ENCODE measurements at places on chromosomes 3 and 15.

GRCh38 chr3:643376-643775 is 446.8 kb downstream of the CHL1 start:
- no peak for DNase-seq

- DNase-seq: no peak
These were observed 139.8 kb downstream of the XXYLT1 start for GRCh38 chr3:195131176-195131575.

- no peak for DNase-seq
These were observed 87.2 kb downstream of the SLCO3A1 start for GRCh38 chr15:91940496-91941381.

DNA sequence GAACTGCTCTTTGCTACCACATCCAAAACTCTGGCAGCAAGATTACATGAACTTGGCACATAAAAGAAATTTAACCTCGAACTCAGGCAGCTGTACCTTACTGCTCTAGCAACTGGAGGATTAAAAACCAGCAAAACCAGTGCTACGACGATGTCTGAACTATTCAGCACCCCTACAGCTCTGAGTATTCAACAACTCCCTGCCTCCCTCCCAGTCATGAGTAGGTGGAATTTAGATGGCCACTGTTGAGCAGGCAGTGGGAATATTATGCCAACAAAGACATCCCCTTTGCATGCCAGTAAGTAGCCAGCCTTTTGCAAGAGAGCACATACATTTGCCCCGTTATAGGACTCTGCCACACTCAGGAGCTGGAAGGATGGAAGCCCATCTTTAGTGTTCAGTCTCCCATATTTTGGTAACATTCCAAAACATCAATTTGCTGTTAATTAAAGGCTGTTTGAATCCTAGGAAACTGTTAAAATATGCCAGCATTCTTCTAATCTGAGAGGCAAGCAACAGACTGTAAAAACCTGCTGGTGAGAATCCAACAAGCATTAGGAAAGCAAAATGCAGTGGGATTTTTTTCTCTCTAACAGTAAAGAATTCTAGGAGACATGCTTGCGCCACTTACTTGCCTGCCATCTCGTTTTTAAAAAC is 85.4 kb downstream of the ZNF385D start:
- no peak for DNase-seq

GRCh38 chr3:197734667-197735318 is 1.9 kb downstream of the RUBCN start:
- no peak for DNase-seq

GRCh38 chr3:186012137-186012536 is 74.3 kb upstream of the TRA2B start:
- DNase-seq: no peak

DNA sequence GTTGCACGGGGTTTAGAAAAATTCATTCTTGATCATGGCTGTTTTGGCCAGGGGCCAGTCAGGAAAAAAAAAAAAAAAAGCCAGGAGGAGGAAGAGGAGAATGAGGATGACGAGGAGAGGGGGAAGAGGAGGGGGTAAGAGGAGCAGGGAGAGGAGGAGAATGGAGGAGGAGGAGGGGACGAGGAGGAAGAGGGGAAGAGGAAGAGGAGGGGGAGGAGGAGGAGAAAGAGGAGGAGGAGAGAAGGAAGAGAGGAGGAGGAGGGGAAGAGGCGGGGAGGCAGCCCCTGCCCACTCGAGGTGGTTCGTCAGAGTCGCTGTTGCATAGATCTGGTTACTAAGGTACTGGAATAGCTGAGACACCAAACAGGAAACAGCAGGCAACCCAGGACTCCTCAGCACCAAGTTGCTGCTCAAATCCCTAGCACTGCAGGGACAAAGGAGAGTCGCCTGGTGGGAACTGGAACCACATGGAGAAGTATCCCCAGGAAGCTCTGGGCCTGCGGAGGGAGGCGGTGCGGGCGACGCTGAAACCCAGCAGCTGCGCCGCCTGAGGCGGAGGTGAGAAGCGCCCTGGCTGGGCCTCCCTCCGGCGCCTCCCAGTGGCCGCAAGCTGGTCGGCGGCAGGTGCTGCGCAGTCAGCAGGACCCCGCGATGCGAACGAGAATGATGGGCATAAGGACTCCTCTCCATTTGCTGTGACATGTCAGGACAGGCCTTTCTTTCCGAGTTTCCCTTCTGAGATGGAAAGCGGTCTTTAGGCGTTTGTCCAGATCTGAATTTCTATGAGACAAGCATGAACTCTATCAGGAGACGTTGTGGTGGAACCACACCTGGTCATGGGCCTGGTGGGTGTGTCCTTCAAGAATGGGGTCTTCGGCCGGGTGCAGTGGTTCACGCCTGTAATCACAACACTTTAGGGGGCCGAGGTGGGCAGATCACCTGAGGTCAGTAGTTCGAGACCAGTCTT is 17.5 kb downstream of the FAM240A start:
- peak; percentile 74 for DNase-seq

- DNase-seq: no peak
These were observed 13.3 kb upstream of the RBP1 start for GRCh38 chr3:139552632-139553365.

- no peak for DNase-seq
These were observed 24.8 kb downstream of the SERP1 start for GRCh38 chr3:150521463-150521862.

DNA sequence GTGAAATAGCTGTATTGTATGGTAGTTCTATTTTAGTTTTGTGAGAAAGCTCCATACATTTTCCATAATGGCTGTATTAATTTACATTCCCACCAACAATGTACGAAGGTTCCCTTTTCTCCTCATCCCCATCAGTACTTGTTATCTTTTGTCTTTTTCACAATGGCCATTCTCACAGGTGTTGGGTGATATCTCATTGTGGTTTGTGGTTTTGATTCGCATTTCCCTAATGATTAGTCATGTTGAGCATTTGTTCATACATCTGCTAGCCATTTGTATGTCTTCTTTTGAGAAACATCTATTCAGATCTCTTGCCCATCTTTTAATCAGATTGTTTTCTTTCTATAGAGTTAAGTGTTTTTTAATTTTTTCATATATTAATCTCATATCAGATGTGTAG is 931.9 kb downstream of the IGSF11 start:
- DNase-seq: no peak

DNA sequence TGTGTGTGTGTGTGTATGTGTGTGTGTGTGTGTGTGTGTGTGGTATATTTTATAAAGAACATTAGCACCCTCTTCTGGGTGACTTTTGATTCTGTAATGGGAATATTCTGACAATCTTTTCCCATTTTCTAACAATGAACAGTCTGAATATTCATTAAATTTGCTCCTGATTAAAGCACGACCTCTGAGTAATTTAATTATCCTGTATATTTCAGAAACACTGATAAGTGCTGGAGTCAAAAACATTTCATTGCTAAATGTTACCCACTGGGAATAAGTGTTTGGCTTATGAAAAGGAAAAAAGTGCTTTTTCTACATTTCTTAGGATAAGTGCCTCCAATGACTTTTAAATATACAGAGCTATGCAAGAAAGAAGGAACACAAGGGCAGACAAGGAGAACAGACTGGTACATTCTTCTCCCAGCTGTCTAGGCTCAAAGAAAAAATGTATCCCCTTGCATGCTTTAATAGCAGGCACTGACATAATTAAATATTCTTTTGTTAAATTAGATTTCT is 32.3 kb upstream of the SYNPR start:
- no peak for DNase-seq

DNA sequence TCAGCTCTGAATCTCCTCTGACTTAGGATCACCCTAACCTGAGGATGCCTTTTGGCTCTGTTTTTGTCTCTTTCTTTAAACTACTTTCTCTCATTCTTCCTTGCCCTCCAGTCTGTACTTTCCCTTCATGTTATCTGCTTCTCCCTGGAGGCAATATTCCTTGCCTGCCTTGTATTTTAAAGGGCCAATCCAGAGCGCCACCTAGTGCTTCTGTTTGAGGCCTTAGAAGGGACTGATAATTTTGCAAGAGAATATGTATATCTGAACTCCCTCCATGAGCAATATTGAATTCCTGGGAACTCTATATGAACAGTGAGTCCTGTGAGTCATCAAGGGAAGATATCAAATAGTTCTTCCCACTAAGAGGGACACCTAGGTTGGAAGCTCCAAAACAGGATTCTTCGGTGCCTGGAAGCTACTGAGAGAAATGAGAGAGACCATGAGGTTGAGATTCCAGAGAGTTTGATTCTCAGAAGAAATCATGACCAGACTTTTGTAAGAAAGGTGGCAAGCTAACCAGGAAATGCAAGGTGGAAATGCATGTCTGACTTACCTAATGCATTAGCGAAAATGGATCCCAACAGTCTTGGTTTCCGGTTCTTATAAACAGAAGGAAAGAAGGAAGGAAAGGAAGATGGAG is 203.8 kb upstream of the CD96 start:
- peak; percentile 58 for DNase-seq

DNA sequence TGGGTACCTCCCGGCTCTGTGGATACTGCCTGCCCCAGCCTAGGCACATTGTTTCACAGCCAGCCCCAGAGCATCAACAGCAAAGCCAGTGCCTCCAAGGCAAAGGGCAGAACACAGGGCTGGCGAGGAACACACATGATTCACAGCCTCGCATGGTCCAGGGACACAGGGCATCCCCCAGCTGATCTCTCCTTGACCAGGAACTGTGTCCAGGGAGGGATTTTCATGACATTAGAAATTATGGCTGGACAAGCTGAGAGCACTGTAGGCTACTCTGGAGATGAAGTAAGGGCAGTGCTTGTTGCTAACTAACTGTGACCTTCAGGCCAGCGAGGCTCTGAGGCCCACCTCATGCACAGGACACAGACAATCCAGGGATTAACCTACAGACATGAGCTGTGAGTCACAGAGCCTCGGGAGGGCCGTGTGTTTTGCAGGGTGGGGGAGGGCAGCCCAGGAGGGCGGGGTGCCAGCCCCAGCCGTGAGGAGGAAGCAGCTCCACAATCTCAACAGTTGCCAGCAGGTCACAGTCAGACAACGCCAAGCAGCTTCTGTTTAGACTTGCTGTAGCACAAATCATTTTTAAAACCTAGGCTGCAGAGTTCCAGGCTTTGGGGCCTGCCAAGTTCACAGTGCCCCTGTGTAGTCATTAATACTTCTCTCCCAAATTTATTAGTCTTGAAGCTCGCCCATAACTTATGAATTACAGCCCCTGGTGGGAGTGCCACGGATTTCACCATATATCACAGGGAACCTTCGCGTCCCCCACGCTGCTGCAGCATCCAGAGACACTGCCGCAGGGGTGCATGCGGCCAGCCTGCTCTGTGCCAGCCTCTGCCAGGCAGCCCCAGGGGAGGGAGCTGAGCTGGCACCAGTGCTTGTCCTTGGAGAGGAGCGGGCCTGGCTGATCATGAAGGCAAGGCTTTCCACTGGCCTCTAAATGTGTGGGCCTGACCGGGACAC is 114.7 kb downstream of the ETFA start:
- no peak for DNase-seq

DNA sequence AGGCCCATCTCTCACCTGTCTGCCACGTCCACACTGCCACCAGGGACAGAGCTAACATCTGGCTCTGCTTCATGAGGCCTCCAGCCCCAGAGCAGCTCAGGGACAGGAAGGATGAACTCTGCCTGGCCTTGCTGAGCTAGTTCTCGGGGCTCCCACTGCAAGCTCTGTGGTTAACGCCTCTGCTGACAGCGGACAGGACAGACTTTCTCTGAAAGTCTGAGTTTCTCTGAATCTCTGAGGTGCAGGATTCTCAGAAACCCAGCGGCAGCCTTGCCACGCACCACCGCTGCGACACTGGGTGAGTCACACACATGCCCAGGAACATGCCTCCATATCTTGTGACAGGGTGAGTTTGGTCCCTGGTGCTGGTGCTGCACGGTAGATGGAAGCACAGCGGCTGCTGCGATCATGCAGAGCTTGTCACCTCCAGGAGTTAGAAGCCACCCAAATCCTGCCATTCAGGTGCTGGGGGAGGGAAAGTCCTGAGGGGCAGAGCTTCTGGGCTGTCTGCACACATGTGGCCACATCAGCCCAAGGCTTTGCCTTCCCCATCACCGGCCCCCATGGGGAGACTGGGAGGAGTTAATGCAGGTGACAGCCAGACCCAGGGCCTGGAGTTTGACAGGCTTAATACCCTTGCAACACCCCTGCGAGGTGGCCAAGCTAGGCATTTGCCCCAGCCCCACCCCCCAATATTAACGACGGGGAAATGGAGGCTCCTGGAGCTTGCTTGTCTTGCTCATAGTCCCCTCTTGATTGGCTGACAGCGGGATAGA is 267.0 kb downstream of the PLCL2 start:
- DNase-seq: peak; percentile 83

- DNase-seq: no peak
These were observed 88.1 kb upstream of the THRB start for GRCh38 chr3:24582431-24583403.

- DNase-seq: no peak
These were observed 269.0 kb upstream of the CRBN start for GRCh38 chr3:3448468-3448867.

DNA sequence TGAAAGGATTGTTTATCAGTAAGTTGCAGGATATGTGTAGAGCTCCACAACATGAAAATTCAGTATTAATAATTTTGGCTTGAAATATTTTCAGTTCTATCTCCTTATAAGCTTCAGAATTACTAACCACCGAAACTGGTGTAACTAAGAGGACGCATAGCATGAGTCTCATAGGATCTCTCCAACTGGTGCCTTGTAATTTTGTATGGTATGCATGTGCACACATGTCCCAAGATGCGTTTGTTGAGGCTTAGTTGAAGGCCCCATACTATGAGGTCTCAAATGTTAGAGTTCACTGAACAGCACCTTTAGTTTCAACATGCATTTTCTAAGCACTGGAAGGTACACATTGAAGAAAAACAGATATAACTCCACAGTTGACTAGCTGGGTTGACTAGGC is 195.4 kb downstream of the TP63 start:
- no peak for DNase-seq

DNA sequence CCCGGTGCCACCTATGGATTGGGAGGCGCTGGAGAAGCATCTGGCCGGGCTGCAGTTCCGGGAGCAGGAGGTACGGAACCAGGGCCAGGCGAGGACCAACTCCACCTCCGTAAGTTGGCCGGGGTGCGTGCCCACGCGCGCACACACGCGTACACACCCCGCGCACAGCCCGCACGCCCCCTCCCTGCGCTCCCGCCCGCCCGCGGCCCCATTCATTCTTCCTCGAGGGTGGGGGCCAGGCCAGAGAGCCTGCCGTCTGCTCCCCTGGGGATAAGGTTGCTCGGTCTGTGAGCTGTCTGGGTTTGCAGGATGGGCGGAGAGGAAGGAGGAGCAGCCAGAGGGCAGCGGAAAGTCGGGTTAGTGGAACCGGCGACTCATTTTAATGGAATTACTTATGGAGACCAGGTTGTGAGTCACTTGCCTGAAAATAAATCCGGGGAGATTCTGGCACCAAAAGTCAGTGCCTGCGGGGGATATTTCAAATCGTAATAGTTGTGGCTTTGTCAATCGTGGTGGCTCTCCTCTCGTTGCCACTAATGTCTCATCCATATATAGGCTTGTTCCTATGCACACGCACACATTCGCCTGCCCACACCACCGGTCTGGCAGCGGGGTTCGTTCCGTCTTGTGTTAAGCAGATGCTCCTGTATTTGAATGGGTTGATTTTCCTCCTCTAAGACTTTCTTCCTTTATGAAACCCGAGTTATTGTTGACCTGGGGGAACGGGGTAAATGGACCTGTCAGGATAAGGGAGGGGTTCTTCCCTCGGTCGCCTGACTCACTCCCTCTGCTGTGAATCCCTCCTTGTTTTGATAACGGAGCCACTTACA is 223.4 kb upstream of the IL12A start:
- no peak for DNase-seq
